Stimulated activated CD4-positive, alpha-beta T cell treated with anti-CD3 and anti-CD28 coated beads, Interleukin-2, amount 100 ng/mL, for 24 hours (primary cell): ENCODE measurements at places on chromosomes 16 and 17.

DNA sequence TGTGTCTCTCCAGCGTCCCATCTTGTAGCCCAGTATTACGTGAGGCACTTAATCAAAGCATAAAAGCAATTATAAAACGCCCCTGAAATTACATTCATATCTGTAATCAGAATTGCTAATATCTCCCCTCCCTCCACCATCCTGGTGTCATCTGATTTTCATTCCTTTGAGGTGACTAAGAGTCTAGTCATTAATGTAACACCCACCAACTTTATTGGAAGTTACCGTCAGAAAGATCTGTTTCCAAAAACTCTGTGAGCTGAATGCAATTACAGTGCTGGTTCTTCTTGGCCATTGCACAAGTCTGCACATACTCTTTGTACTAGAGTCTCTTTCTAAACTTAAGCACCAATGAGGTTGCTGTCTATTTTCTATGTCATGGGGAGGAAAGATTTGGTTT, 12.5 kb upstream of the MAF start:
- DNase-seq, result no peak

DNA sequence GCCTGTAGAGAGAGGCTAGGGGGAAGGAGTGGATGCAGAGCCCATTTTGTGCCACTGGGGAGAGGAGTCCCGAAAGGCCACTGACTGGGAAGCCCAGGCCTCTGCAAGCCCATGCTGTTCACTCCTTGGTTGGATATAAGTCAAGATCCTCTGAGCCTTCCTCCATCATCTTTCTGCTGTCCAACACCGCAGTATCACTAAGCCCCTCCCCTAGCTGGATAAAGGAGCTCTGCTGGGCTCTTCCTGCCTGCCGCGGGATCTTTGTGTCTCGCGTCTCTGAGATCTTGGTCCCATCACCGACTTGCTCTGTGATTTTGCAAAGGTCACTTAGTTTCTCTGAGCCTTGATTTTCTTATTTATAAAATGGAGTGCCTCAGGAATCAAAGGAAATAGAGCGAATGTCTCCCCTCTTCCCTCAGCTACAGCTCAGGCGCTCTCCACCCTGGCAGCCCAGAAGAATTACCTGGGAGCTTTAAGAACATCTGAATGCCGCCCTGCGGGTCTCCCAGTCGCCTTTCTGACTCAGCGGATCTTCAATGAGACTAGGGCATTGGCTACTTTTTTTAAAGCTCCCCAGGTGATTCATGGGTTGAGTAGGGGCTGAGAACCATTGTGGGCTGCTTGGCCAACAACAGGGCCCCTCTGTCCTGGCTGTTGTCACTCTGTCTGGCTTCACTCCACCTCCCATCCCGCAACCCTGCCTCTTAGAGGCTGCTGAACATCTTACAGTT, 25.2 kb upstream of the TMEM220 start:
- DNase-seq, result no peak

GRCh38 chr16:51872524-51872923, 674.4 kb downstream of the TOX3 start:
- DNase-seq, result no peak

- peak; percentile 76 for DNase-seq
Observed at GRCh38 chr16:88566158-88566557, 4.0 kb upstream of the ZC3H18 start.

GRCh38 chr16:16075488-16076422, 126.3 kb downstream of the ABCC1 start:
- DNase-seq, result no peak

DNA sequence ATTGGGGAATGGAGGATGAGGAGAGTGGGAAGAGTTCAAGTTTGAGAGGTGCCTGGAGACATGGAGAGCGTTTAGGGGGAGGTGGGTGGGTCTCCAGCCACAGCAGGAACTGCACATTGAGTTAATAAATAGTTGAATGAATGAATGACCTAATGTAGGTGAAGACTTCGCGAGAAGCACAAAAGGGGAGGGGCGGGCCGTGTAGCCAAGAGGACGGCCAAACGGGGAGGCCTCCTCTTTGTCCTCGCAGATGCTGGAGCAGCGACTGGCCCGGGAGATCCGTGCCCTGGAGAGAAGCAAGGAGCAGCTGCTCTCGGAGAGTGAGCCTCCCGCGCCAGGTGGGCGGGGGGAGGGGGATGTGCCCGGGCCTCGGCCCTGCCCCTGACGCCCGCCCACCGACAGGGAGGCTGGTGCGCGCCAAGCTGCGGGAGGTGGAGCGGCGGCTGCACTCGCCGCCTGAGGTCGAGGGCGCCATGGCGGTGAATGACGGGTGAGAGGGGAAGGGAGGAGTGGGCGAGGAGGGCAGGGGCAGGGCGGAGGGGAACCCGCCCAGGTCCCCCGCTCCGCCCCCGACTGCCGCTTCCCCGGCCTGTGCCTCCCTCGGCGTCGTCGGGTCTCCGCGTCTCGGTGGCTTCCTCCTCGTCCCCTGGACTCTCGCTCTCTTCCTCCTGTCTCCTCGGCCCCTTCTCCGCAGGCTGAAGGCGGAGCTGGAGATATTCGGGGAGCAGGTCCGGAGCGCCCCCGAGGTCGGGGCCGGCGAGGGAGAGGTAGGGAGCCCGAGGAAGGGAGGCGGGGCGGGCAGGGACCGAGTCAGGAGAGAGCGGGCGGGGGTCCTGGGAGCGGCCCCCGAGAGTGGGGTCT, 12.9 kb downstream of the SYCE1L start:
- DNase-seq, result peak; percentile 80

GRCh38 chr17:42315402-42316156, 27.3 kb downstream of the STAT5A start:
- no peak for DNase-seq

GRCh38 chr17:2336215-2336851, at the start of gene TSR1:
TSS of gene TSR1 (minus strand) at chr17:2336457. CDS start at chr17:2336427, 30 bp downstream.
- DNase-seq, result peak; percentile 92

- no peak for DNase-seq
Observed at GRCh38 chr17:17999364-18000029, 26.8 kb downstream of the DRC3 start.

DNA sequence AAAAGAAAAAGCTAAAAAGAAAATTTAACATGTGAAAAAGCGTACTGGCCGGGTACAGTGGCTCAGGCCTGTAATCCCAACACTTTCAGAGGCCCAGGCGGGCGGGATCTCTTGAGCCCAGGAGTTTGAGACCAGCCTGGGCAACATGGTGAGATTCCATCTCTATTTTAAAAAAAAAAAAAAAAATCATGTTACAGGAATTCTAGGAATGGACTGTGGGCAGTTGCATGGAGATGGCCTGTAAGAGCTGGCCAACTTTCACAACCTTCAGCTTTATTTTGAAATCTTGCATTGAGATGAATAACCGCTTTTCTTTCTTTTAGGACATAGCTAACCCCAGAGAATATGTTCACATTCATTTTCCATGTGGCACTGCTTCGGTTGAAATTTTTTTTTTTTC, 8.2 kb upstream of the CIAO3 start:
- no peak for DNase-seq

DNA sequence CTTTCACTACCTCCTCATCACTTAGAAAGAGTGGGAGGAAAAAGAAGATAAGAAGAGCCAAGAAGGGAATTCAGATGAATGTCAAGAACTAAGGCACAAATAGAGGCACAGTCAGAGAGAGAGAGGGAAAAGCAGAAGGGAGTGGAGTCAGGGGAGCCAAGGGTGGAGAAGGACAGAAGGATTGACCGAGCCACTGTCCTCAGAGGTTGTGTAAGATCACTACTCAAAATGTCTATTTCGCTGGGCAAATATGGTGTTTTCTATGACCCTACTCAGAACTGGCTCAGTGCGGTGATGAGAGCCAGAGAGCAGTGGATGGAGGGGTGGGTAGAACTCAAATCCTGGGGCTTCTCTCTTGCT, 139.2 kb upstream of the HS3ST2 start:
- DNase-seq, result no peak

DNA sequence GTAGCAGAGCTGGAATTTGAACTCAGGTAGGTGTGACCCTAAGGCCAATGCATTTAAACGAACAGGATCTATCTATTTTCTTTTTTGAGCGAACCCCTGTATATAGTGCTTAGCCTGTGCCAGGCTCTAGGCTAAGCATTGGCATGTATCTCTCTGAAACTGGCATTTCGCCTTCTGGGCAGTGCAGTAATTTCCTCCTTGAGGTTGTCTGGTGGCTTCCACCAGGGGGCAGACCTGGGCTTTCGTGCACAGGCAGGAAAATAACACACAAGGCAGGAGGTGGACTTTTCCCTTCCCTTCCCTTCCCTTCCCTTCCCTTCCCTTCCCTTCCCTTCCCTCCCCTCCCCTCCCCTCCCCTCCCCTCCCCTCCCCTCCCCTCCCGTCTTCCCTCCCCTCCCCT, 34.4 kb upstream of the PRKCB start:
- DNase-seq, result peak; percentile 87

DNA sequence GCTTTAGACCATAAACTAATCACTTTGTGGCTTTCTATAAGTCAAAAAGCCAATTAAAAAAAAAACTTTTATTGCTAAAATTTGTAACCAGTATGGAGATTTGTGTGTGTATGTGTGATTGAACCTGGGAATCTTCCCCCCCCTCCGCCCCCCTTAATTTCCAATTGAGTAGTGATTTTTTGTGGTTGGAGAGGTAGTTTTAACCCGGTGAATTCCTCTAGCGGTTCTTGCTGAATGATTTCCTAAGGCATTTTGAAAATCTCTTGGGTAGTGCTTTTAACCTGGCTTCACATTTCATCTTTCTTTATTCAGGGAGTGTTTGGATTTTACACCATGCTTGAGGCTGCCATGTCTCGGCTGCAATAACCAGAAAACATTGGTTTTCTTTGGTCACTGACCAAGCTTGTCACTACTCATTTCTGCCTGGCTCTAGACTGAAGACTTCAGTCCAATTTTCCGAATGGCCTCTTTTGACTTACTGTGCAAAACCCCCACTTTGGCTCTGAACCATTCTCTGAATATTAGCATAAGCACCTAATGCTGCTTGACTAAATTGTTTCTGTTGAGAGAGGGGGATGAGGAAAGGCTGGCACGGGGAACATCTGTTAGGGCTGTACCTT, 35.6 kb downstream of the PRKCA start:
- DNase-seq, result no peak

- no peak for DNase-seq
Observed at GRCh38 chr16:55478827-55479429, at the start of gene MMP2. TSS of gene MMP2 (plus strand) at chr16:55479198. CDS start at chr16:55479480, 282 bp downstream.

- DNase-seq, result no peak
Observed at GRCh38 chr16:55265926-55266325, 58.1 kb upstream of the IRX6 start.

- DNase-seq, result no peak
Observed at GRCh38 chr17:55965051-55965450, 188.2 kb upstream of the ANKFN1 start.

DNA sequence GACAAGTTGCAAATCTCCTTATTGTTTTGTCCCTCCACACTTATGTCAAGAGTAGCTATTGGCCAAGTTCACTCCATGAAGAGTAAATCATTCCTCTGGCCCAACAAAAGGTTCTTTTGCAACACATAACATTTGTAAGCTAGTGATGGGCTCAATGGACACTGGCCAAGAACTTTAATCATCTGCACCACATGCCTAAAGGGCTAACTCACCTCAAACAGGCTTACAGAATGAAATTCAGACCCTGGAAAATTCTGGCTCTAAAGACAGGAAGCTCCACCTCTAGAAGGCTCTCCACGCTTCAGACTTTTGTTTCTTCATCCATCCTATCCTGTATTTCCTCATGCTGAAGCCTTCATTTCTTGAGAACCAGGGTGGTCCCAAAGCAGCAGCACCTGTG, 10.9 kb upstream of the ANKFN1 start:
- DNase-seq, result no peak

DNA sequence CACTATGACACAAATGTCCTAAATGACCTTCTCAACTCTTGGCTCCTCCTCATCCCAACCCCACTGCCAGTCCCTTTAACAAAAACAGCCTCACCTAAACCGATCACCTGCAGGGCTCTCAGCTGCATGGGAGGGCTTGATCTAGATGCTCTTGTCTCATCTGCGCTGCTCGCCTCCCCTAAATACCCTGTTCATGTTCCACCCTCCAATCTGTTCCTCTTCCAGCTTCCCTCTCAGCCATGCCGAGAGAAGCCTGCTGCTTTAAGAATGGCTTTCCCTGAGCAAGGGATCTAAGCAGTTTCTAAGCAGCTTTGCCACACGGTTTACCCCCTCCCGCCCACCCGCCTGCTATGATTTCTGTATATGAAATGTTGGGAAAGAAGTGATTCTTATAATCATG, 23.7 kb downstream of the PIPOX start:
- DNase-seq, result no peak
